ENCODE measurements at places on chromosomes 7 and 10.

DNA sequence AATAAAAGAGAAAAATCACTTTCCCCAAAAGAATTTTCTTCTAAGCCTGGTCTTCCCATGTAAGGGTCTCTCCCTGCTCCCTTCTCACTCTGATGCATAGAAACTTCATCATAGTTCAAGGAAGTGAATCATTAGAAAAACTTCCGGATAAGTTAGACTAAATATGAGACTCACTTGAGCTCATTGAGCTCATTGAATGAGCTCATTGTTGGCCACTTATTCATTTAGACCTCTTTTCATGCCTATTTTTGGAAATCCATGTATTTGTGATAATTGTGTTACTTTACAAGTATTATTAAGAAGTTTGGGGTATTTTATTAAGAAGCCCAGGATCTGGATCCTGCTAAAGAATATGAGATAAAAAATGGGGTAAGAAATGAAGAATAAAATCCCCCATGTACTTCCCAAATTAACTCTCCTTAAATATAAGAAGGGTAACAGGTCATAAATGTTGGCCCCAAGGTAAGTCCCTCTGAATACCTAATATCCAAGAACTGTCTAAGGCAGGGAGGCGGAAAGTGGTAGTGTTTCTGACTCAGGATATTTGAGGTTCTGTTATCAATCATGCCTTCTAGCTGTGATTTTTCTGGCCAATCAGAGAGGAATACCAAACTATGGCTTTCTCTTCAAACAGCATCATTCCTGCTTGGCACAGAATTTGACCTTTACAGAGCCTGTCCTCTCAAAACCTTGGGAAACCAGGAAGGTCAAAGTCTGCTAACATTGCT, 236.5 kb upstream of the PTN start:
- DNase-seq, result no peak

DNA sequence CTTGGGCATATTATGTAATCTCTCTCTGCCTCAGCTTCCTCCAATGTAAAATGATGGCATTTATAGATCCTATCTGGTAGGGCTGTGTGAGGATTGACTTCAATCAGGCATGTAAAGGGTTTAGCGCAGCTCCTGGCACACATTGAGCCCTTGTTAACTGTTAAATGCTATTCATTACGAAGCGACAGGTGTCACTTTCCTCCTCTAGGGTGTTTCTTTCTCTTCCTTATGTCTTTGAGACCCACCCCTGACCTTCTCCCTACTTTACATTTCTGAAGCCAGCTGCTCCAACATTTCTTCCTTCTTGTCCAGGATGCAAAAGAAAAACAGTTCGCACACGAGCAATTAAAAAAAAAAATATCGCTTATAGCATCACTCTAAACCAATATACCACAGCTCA, 5.7 kb upstream of the R3HCC1L start:
- peak; percentile 15 for DNase-seq

DNA sequence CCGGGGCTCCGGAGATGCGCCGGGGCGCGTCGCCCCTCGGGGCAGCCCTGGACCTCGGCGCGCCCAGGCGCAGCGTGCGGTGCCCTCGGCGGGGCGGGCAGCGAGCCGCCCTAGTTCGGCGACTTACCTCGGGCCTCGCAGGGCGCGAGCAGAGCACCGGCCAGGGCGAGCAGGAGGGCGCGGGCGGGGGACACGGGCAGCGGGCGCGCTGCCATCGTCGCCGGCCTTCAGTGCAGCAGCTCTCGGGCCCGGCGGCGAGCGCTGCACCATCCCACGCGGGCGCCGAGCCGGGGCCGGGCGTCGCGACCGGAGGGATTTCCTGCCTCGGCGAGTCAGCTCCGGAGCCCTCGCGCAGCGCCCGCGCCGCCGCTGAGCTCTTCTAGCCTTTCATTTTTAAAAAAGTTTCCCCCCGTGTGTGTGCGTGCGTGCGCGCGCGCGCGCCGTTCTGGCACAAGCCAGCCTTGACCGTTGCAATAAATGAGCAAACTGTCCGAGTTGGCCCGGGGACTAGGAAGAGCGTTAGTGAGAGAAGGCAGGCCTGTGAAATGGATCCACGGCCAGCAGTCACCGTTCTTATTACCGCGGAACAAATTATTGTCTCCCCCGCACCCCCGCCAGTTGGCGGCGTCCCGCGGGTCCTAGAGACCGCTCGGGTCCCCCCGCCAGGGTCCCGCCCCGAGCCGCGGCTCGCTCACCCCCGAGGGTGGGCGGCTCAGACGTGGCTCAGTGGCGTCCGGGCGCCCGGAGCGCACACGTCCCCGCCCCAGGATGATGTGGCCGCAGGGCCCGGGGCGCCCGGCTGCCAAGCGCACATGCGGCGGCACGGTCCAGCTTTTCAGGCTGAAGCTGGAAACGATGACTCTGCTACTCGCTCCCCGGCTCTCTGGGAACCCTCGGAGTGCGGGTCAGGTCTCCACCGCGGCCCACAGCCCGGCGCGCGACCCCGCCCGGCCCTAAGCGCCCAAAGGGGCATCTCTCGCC, at the start of gene ADAM12:
ADAM12 (minus strand) TSS at position 547 of the 981 bp plus-strand sequence; CDS start at position 215, 332 bp downstream.
- peak; percentile 41 for DNase-seq

DNA sequence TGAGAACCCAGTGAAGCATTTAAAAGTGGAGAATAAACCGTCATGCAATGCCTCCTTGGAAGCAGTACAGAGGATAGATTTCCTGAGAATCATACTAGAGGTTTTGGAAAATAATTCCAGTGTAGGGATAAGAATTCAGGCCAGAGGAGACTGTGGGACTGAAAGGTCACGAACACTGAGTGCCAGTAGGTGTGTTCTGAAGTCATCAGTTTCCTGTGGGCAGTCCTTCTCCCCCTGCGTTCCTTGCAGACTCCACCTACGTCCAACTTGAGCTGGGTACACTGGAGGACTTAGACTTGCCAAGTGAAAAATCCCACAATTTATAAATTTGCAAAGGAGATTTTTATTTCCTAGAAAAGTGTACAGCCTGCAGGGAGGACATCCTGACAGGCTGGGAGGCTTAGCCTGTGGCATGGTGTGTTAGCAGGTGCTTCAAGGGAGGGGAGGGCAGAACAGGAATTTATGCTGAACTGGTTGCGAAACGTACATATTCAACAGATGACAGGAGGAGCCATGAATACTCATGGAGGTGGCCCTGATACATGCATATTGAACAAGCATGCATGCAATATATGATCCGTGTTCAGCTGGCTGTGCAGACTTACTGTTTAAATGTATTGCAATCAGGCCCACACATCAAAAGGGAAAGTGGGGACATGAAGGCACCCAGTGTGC, 72.9 kb upstream of the POM121L12 start:
- no peak for DNase-seq
